Fibroblast of lung (primary cell): ENCODE measurements at places on chromosomes 6 and 20. TPM values are rescaled to one million over a fixed set of nuclear protein-coding genes. Genes with fewer than 3 reads are reported as not detected.

- H3K27ac ChIP-seq = peak overlapping the region; percentile 93
- DNase-seq = peak; percentile 44
- H3K27me3 ChIP-seq = no peaks in the 10 kb centered on the region
- H3K4me3 ChIP-seq = peak overlapping the region; percentile 94
These were observed 591 bp downstream of the IBTK start for GRCh38 chr6:82246802-82247504.

- H3K27ac ChIP-seq = no peak overlapping the region
- DNase-seq = no peak
- H3K36me3 ChIP-seq = no peaks in the 10 kb centered on the region
- no peaks in the 10 kb centered on the region for H3K4me1 ChIP-seq
- H3K27me3 ChIP-seq = no peaks in the 10 kb centered on the region
- H3K4me3 ChIP-seq = no peak overlapping the region
These were observed 202.4 kb downstream of the LY86 start for GRCh38 chr6:6790891-6791290.

DNA sequence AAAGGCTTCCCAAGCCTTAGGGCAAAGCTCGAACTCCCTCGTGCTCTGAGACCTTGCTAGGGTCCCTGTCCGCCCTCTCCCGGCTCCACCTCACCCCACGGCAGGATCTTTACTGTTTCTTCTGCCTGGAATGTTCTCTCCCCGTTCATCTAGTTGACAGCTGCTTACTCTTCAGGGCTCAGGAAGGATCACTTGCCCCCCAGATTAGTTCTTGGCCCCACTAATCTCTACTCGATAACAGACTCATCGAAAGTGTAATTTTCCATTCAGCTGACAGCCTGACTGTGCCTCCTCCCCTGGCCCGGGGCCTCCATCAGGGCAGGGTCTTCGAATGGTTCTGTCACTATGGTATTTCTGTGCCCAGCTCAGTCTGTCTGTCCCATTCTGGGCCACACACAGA is 3.1 kb downstream of the MAP1LC3A start:
- no peak overlapping the region for H3K4me3 ChIP-seq
- H3K27ac ChIP-seq = no peak overlapping the region
- no peaks in the 10 kb centered on the region for H3K36me3 ChIP-seq
- H3K27me3 ChIP-seq = no peaks in the 10 kb centered on the region

DNA sequence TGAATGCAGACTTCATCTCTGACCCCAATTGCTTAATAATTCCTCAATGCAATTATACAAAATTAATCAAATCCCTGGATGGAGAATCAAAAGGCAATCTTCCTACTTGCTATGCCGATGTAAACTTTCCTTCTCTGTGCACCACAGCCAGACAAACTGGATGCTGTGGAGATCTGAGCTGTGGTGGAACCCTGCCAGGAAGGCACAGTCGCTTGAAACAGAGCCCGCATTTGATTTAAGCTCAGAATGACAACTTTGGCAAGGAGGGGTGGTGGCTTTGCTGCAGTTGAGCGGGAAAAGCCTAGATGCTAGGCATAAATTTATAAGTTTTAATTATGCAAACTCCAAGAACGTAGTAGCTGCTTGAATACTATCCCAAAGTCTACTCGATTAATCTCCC is 190.8 kb downstream of the MTFR2 start:
- peaks cover 3% of the 10 kb centered on the region for H3K4me1 ChIP-seq
- H3K4me3 ChIP-seq = no peak overlapping the region
- no peaks in the 10 kb centered on the region for H3K27me3 ChIP-seq
- H3K27ac ChIP-seq = no peak overlapping the region
- DNase-seq = no peak

The MEI4 gene
- total RNA-seq = not detected in 2 replicates
